Foreskin fibroblast (primary cell): ENCODE measurements at places on chromosomes 7 and 10.
A peak's percentile ranks its signal among the peaks of the same experiment; 100 is the strongest.

- peak; percentile 47 for DNase-seq
Observed at GRCh38 chr7:41731493-41732435, 28.9 kb upstream of the INHBA start.

DNA sequence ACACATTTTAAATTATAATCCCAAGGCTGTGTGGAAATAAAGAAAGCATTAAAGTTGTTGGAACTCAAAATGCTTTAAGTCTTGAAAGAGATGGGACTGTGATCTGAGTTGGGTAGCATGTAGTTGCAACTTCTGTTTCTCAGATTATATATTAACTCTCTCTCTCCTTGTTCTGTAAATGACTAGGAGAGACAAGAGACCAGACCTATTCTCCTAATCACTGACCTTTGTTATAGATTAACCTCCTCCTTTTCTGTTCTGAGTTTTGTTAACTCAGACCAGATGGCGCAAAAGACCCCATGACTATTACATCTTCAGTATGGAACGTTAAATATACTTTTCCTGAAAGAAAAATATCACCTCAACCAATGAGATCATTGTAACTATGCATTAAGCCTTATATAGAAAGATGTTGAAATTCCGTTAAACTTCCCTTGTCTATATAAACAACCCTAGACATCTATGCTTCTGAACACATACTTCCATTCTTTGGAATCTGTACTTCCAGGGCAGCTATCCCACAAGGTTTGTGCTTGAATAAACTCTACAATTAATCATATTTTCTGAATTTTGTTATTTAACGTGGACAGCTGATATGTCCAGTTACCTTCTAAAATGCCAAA, 143.5 kb upstream of the TRIM24 start:
- no peak for DNase-seq

DNA sequence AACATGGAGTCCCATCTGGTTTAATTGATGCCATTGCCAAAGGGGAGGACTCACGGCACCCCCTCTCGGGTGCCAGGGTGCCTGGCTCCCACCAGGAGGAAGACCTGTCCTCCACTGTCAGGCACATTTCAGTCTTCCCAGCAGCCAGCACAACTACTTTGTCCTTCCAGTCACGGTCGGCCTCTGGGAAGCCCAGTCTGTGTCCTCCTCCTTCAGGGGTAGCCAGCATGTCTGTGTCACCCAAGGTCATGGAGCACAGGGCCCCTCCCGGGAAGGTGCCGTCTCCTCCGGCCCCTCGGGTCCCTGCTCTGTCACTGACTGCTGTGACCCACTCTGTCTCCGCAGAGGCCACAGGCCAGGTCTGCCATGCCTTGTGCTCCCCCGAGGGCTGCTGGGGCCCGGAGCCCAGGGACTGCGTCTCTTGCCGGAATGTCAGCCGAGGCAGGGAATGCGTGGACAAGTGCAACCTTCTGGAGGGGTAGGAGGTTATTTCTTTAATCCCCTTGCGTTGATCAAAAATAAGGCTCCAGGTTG, 142.4 kb downstream of the EGFR start:
- DNase-seq: no peak

- no peak for DNase-seq
Observed at GRCh38 chr7:155962191-155962967, 150.1 kb upstream of the SHH start.

GRCh38 chr10:107747851-107748250, 583.3 kb upstream of the SORCS1 start:
- no peak for DNase-seq

GRCh38 chr10:32377458-32378259, 30.7 kb upstream of the EPC1 start:
- DNase-seq: peak; percentile 18

DNA sequence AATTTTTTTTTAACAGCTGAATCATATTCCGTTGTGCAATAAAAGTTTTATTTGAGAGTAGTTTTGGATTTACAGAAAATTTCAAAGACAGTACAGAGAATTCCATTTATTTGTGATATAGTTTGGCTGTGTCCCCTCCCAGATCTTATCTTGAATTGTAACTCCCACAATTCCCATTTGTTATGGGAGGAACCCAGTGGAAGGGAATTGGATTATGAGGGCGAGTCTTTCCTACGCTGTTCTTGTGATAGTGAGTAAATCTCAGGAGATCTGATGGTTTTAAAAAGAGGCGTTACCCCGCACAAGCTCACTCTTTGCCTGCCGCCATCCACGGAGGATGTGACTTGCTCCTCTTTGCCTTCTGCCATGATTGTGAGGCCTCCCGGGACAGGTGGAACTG, 228.0 kb upstream of the MAGI2 start:
- no peak for DNase-seq
